ENCODE measurements at places on chromosomes 13 and 19. TPM values are rescaled to one million over a fixed set of nuclear protein-coding genes. Genes with fewer than 3 reads are reported as not detected.

- H3K27ac ChIP-seq = peak overlapping the region; percentile 80
- H3K36me3 ChIP-seq = no peaks in the 10 kb centered on the region
- DNase-seq = no peak
- H3K4me3 ChIP-seq = no peak overlapping the region
Measured at GRCh38 chr19:46866407-46867136, 5.8 kb downstream of the ARHGAP35 start.

- no peak for DNase-seq
- no peak overlapping the region for H3K27ac ChIP-seq
- H3K4me3 ChIP-seq = no peak overlapping the region
- no peaks in the 10 kb centered on the region for H3K4me1 ChIP-seq
Measured at GRCh38 chr19:14450168-14450874, 17.2 kb downstream of the PKN1 start.

- H3K36me3 ChIP-seq = peaks cover 13% of the 10 kb centered on the region
- H3K4me3 ChIP-seq = peak overlapping the region; percentile 92
- H3K27me3 ChIP-seq = no peaks in the 10 kb centered on the region
- no peak for DNase-seq
- H3K27ac ChIP-seq = no peak overlapping the region
Measured at GRCh38 chr19:53193535-53194222, 521 bp upstream of the ZNF665 start.

Gene SIGLEC7
- total RNA-seq = not detected

DNA sequence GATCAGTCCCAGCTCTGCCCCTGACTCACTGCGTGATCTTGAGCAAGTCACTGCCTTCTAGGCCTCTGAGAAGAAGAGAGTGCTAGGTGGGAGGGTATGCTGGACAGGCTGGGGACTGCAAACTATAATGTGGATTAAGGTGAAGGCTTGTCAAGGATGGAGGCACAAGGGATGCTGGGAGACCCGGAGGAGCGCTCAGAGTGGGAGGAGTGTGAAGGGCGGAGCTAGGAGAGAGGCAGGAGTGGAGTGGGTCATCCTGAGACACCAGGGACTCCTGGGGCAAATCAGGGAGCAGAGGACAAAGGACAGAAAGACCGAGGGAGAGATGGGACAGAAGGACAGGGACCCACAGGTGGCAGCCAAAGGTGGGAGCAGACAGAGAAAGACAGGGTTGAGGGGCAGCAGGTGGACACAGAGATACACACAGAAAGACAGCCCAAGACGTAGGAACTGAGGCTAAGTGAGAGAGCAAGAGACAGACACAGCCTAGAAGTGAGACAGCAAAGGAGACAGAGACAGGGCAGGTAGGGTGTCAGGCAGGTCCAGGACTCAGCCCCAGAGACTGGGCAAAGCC lies 2.6 kb downstream of the GRIK5 start:
- H3K4me1 ChIP-seq = no peaks in the 10 kb centered on the region
- no peak overlapping the region for H3K4me3 ChIP-seq
- H3K27me3 ChIP-seq = peaks cover 14% of the 10 kb centered on the region
- DNase-seq = no peak
- H3K36me3 ChIP-seq = peaks cover 2% of the 10 kb centered on the region

DNA sequence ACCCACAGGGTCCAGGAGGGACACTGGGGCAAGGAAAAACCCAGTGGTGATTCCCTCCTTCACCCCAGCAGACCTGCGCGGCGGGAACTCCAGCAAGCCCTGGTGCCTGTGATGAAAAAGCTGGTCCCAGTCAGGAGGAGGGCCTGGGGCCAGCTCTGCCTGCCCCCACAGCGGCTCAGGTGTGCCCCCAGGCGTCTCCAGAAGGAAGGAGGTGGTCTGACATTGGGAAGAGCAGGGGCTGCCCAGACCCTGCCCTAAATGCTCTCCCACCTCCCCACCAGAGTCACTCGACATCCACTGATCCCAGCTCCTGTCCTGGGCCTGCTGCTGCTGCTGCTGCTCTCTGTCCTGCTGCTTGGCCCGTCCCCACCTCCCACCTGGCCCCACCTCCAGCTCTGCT lies 6.2 kb downstream of the PTH2 start:
- H3K27ac ChIP-seq = no peak overlapping the region
- peaks cover 49% of the 10 kb centered on the region for H3K27me3 ChIP-seq
- H3K36me3 ChIP-seq = no peaks in the 10 kb centered on the region
- H3K4me3 ChIP-seq = no peak overlapping the region

DNA sequence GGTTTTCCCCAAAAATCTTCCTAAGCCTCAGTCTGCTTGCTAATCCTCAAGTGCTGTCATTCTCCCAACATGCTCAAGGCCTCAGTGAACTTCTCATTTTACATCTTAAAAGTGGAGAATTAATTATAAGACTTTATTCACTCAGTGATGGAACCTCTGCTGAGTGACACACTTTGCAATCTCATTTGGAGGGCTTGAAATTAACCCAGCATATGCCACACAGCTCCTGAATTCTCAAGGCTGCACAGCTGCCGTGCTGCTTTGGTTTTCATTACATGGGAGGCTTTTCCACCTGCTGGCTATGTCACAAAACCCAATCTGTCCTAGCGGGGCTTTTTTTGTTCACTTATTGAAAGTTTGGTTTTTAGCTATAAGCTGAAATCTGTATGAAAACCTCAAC lies 28.3 kb upstream of the SERPINE3 start:
- DNase-seq = no peak
- peaks cover 15% of the 10 kb centered on the region for H3K4me1 ChIP-seq
- H3K27ac ChIP-seq = no peak overlapping the region

GRCh38 chr13:36428086-36428485 lies 4.2 kb upstream of the CCNA1 start:
- H3K4me1 ChIP-seq = peaks cover 15% of the 10 kb centered on the region
- peaks cover 3% of the 10 kb centered on the region for H3K36me3 ChIP-seq
- H3K27me3 ChIP-seq = peaks cover 64% of the 10 kb centered on the region
- H3K4me3 ChIP-seq = no peak overlapping the region
- no peak overlapping the region for H3K27ac ChIP-seq
- DNase-seq = no peak

DNA sequence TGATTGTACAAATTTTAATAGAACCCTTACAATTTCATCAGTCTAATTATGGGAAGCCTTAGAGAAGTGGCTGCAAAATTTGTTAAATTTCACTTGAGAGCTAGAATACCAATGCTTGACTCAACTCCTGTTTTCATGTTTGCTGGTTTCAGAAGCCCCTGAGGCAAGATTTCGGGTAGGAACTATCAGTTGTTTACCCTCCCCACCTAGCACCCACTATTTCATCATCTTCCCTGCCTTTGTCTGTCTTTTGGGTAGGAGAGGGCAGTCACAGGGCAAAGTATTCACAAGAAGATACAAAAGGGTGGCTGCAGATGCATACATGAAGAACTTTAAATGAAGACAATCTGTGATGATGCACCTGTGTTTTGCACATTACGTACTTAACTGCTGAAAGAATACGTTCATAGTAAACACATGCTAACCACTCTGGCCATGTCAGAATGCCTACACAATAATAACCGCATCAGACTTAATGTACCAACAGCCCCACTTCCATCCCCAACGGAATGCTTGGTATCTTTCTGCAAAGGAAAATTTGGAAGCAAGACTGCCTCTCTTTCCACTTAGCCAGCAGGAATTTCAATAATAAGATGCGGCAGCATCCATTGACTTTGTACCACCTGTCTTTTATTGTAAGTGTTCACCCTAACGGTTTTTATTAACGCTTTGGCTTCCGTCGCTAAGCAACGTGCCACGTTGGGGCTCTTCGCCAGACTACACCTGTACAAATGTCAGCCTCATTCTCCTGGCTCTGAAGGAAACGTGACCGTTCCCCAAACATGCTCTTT lies 30.4 kb downstream of the TPT1 start:
- DNase-seq = no peak
- no peak overlapping the region for H3K27ac ChIP-seq
- peak overlapping the region; percentile 75 for H3K4me3 ChIP-seq
- peaks cover 19% of the 10 kb centered on the region for H3K4me1 ChIP-seq

DNA sequence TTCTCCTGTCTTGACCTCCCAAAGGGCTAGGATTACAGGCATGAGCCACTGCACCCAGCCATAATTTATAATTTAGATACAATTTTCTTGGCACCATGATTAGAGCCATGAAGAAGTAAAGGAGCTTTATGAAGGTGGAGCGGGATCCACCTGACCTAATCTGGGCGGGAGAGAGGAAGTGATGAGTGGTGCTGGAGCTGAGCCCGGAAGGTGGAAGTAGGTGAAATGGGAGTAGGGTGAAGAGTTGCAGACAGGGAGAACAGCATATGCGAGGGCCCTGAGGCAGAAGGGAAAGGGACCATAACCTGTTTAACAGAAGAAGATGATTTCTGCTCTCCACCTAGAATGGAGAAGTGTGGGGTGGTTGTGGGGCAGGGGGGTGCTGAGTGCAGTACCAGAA lies 4.2 kb downstream of the BLOC1S3 start:
- H3K36me3 ChIP-seq = peaks cover 6% of the 10 kb centered on the region
- peaks cover 35% of the 10 kb centered on the region for H3K4me1 ChIP-seq
- no peak for DNase-seq
- H3K4me3 ChIP-seq = no peak overlapping the region
- no peaks in the 10 kb centered on the region for H3K27me3 ChIP-seq

- H3K27me3 ChIP-seq = no peaks in the 10 kb centered on the region
- H3K4me3 ChIP-seq = no peak overlapping the region
- no peak overlapping the region for H3K27ac ChIP-seq
- H3K36me3 ChIP-seq = no peaks in the 10 kb centered on the region
- DNase-seq = no peak
Measured at GRCh38 chr13:62563251-62563650, 1147.6 kb upstream of the PCDH20 start.

Gene ZNF211
- 13.1 TPM for total RNA-seq

Gene LAIR1
- total RNA-seq = not detected

DNA sequence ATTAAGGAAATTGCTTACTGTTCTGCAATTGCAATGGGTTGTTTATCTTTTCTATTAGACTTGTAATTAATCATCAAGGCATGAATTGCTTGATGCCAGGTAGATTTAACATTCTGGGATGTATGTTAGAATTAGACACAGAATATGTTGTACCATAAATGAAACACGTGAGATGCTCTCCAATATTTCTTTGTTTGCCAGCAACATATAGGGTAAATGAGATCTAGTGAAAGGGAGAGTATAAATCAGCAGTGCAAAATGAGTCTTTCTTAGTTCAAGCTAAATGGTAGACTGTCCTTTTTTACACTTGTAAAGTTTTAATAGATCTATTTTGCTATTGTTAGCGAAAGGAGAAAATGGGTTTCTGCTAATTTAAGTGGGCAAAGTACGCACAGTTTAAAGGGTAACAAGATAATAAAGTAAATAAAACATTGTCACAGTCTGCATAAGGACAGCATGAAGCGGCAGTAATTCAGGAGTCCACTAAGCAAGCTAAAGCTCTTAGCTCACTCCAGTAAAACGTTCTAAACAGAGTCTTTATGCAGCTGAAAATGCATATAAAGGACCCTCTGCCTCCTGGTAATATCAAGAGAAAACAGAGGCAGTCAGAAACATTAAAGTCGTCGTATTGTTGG lies 1137.1 kb downstream of the OLFM4 start:
- no peak overlapping the region for H3K27ac ChIP-seq
- no peak for DNase-seq
- H3K36me3 ChIP-seq = no peaks in the 10 kb centered on the region
- H3K4me1 ChIP-seq = no peaks in the 10 kb centered on the region
- H3K27me3 ChIP-seq = no peaks in the 10 kb centered on the region
- H3K4me3 ChIP-seq = no peak overlapping the region

GRCh38 chr19:55109527-55110291 lies 7.7 kb downstream of the PPP1R12C start:
- H3K36me3 ChIP-seq = peaks cover 12% of the 10 kb centered on the region
- peaks cover 20% of the 10 kb centered on the region for H3K4me1 ChIP-seq
- peak overlapping the region; percentile 85 for H3K27ac ChIP-seq

- peaks cover 33% of the 10 kb centered on the region for H3K4me1 ChIP-seq
- no peaks in the 10 kb centered on the region for H3K36me3 ChIP-seq
- H3K27ac ChIP-seq = peak overlapping the region; percentile 64
- H3K4me3 ChIP-seq = no peak overlapping the region
- H3K27me3 ChIP-seq = no peaks in the 10 kb centered on the region
Measured at GRCh38 chr13:72166102-72166650, 299.2 kb upstream of the DACH1 start.

Gene COL4A2
- total RNA-seq = 1,370 TPM

GRCh38 chr19:56124578-56124977 lies 3.5 kb upstream of the ZNF787 start:
- peaks cover 10% of the 10 kb centered on the region for H3K4me1 ChIP-seq
- DNase-seq = no peak
- no peaks in the 10 kb centered on the region for H3K27me3 ChIP-seq
- no peaks in the 10 kb centered on the region for H3K36me3 ChIP-seq

- H3K4me1 ChIP-seq = peaks cover 14% of the 10 kb centered on the region
- no peaks in the 10 kb centered on the region for H3K27me3 ChIP-seq
- DNase-seq = no peak
- peaks cover 21% of the 10 kb centered on the region for H3K36me3 ChIP-seq
- no peak overlapping the region for H3K4me3 ChIP-seq
Measured at GRCh38 chr13:77016251-77016812, 10.6 kb downstream of the FBXL3 start.

DNA sequence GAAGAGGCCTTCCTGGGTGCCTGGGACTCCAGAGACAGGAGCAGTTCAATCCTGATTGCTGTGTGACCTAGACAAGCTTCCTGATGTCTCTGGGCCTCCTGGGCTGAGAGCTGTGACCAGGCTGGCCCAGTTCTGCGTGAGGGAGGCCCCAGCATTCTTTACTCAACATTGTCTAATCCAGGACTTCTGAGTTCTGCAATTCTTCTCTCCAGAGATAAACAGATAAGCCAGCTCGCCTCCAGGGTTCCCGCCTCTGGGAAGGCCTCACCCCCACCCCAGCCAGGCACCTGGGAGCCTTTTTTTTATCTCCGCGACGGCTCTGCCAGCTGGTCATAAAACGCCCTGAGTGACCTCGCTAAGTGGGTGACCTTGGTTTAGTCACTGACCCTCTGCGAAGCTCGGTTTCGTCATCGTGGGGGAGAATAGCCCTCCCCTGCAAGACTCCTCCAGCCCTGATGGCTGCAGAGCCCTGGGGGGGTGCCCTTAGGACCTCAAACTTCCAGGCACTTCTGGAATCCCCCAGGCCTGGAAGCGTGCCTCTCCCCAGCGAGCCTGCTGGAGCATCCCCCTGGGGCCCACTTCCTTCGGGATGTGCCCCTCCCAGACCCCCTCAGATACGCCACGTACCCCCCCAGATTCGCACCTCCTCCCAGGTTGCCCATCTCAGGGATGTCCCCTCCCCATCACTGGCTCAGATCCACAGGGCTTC lies 1.9 kb downstream of the SULT2B1 start:
- no peak for DNase-seq
- H3K27ac ChIP-seq = no peak overlapping the region
- H3K27me3 ChIP-seq = peaks cover 5% of the 10 kb centered on the region
- H3K36me3 ChIP-seq = no peaks in the 10 kb centered on the region
